ENCODE measurements at places on chromosomes 2 and 18.

DNA sequence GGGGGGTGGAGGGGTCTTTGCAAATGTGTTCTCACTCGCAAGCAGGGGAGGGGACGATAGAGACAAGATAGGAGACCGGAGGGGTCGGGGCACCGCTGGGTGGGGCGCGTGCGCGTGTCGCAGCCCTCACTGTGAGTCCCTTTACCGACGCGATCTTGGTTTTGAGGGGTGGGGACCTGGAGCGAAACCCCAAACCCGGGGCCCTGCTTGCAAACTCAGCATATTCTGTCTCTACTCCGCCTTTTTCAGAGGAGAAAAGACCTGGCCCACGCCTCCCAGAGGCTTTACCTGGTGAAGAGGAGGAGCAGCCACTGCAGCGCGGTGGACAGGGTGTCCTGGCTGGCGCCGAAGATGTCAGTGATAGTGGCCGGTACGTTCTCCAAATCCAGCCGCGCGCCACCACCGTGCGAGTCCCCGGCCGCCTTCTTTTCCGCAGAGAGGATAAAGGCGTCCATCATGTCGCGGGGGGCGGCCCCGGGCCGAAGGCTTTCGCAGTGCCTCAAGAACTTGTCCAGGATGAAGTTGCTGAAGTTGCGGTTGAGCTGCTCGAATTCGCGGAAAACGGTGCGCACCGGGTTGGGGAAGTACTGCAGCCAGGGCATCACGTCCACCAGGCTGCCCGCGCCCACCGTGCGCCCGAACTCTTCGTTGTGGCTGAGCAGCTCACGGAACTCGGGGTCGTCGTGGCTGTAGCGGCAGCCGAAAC, 1.7 kb downstream of the CYP1B1 start:
- no peak for DNase-seq

GRCh38 chr18:46148810-46149209, 44.6 kb downstream of the HAUS1 start:
- peak; percentile 69 for DNase-seq

DNA sequence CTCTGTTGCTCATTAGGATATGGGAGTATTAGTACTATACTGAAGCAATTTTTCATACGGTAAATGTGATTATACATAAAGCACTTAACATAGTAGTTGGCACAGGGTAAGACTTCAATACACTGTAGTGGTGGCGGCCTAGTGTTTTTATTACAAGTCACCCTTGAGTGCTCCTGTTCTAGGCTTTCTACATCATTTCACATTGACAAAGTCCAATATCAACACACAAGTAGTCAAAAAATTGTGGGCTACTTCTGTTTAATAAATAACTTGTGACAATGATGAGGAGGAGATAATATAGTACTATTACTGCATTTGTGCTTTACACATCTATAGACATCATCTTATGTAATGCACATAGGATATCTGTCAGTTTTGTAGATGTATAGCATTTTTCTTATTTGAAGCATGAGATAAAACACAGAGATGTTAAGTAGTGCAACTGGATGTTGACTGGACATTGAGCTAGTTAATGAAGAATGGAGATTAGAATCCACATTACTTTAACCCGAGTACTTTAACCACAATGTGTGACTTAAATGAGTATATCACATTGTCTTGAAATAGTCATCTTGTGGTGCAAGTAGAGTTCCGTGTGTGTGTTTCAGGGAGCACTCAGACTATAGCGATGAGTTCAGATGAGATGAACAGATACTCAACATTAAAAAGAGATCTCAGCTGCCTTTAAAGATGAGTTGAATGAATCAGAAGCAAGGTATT, 134.8 kb downstream of the ZNF385B start:
- DNase-seq: no peak

- DNase-seq: peak; percentile 36
Observed at GRCh38 chr2:142131010-142131669, at the start of gene LRP1B. LRP1B (minus strand) TSS chr2:142131016; CDS start chr2:142130729, 287 bp downstream.

DNA sequence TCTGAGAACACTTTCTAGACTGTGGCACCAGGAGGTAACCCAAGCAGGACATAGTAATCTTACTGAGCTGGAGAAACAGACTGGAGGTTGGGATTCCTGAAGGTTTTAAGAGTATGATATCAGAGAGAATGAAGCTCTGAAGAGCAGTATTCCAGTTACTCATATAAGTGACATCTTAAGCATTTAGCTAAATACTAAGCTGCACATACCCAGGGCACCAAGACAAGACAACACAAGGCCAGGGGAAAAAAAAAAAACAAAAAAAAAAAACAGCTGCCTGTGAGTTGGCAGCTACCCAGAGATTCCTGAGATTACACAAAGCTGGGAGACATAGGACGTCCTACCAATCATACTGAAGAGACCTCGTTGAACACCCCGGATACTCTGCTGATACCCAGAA, 175.8 kb downstream of the SRBD1 start:
- no peak for DNase-seq

GRCh38 chr2:176534798-176535466, 265.7 kb downstream of the MTX2 start:
- DNase-seq: peak; percentile 6

GRCh38 chr18:79645291-79645983, 34.2 kb upstream of the CTDP1 start:
- DNase-seq: no peak

- peak; percentile 45 for DNase-seq
Observed at GRCh38 chr2:55175254-55176093, 56.6 kb downstream of the CLHC1 start.

DNA sequence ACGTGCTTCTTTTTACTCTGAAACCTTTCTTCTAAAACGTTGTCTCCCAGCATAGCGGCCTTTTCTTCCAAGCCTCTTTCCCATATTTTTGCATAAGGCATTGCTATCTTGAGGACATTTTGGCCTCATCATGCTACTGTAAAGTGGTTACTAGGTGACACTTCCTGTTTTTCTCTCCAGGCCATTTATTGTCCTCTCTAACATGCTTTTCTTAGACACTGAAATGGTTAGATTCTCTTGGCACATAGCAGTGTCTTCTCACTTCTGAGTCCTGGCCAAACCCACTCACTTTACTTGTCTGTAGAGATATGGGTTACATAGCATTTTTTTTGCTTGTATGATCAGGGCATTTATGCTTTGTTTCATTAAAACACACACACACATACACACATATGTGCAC, 50.1 kb upstream of the KCNH7 start:
- DNase-seq: no peak

DNA sequence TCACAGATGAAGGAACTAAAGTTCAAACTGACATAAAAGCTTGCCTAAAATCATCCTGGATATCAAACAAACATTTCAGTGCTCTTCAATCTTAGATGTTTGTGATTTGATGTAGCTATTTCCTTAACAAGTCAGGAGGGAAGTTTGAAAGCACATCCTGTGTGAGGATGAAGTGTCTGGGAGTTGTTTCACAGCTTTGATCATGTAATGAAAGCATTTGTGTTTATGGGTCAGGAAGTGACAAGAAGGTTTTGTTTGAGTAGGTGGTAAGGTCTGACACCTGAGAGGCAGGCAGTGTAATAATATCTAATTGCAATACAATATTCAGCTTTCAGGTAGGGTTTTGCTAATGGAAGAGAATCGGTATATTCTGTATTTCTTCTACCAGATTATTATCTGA, 26.0 kb upstream of the CSRNP3 start:
- DNase-seq: no peak

GRCh38 chr2:174585146-174585545, 12.5 kb downstream of the WIPF1 start:
- DNase-seq: no peak

- DNase-seq: no peak
Observed at GRCh38 chr2:73935641-73936040, 9.0 kb downstream of the DGUOK start.

All from iPS-NIHi11 (cell line).